ENCODE measurements at places on chromosomes 7 and 10. TPM values are rescaled to one million over a fixed set of nuclear protein-coding genes. Genes with fewer than 3 reads are reported as not detected.

DNA sequence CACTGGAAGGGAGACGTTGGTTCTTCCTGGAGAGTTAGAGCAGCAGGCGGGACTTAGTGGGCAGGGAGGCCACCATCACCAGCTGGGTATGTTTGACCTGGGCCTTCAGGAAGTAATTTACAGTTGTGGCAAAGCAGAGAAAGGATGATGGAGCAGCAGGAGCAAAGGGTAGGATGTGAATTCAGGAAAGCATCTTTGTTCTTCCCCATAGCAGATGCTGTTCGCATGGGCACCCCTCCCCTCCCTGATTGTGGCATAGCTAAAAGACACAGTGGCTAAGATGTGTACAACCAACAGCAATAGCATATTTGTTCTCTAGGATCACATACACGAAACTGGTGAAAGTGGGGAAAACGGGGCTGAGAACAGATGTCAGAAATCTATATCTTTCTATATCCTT is 56.3 kb upstream of the ITPRID1 start:
- DNase-seq: no peak

DNA sequence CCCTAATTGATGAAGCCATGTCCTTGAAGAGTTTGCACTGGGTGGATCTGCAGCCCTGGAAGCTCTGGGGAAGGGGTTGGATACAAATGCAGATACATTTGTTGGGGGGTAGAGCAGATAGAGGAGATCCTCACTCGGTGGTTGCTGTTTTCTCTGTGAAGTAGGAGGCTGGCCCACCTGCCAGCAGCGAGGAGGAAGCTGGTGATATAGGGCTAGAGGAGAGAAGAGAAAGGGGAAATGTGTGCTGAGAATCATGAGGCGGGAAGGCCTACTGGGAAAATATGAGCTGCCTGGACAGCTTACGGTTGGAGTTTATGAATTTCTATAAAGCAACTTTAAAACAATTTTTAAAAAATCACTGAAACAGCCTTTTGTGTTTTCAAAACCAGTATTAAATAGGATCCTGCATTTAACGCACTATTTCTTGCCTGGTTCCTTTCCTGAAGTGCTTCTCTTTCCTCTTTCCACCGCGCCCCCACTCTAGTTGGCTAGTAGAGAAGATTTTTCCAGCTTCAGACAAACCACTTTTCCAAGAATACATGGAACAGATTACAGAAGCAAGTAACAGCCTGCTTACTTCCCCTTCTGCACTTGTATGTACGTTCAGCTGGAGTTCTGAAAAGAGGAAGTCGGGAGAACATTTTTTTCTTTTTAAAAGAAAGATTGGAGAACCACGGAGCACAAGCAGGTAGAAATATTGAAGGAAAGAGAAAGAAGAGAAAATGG is 100.6 kb upstream of the GLCCI1 start:
- DNase-seq: no peak

DNA sequence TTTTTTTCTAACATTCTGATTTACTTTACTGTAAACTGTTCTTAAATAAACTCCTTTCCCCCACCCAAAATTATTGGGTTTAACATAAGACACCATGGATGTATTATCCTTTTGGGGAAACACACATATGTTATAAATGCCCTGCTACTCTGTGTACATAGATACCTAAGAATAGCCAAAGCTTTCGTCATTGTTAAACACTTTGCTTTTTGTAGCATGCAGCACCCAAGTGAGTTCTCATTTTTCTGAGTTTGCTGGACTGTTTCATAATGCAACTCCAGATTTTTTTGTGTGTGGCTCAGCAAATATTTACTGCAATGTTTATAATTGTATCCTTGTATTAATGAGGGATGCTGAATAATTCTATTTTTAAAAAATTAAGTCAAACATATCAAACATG is 86.9 kb downstream of the VTI1A start:
- DNase-seq: no peak

- no peak for DNase-seq
Measured at GRCh38 chr7:132317701-132318351, 258.4 kb downstream of the PLXNA4 start.

GRCh38 chr7:128217967-128218652 is 23.0 kb upstream of the LEP start:
- DNase-seq: no peak

GRCh38 chr7:143480501-143480900 is 2.8 kb downstream of the TAS2R41 start:
- no peak for DNase-seq

The AOAH gene
- 2.6 TPM for total RNA-seq

The CPN1 gene
- not detected for total RNA-seq

DNA sequence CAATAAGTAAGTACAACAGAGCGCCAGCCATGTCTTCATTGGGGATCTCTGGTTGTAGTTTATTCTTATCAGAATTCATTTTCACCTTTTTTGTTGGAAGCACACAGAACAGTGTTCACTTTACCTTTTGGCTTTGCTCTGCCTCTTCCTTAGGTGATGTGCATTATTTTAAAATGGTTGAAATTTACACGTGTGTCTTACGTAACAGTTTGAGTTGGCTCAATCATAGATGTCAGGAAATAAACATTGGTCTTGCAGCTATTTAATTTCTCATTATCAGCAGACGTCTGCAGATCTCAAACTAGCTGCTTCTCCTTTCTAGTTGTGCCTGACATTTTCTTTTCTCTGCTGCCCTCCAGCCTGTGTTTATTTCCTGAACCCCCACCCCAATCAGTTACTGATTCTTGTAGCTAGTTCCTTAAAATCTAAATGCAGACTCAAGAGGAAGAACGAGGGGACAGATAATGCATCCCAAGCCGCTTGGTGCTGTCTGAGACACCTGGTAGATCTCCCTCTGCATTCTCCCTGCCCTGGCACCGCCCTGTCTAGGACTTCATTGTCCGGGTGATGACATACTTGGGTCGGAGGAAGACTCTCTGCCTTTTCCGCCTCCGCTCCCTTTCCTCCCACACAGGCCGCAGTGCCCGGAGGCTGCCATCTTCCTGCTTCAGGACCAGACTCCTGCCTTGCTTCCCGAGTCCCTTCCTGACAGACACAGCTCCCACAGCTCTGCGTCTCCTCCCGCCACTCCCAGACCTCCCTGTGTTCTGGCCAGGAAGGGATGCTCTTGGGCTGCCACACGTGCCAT is 108.2 kb downstream of the ANKRD61 start:
- DNase-seq: no peak

The AFAP1L2 gene
- 1.7 TPM for total RNA-seq

DNA sequence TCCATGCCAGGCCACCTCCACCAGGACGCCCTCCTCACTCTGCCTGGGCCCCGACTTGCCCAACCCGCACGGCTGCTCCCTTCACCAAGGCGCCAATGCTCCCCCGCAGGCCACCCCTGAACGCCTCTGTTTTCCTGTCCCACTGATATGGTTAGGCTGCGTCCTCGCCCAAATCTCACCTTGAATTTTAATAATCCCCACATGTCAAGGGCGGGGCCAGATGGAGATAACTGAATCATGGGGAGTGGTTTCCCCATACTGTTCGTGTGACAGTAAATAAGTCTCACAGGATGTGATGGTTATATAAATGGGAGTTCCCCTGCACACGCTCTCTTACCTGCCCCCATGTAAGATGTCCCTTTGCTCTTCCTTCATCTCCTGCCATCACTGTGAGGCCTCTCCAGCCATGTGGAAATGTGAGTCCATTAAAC is 29.8 kb downstream of the RSU1 start:
- no peak for DNase-seq

The ECHDC3 gene
- not detected for total RNA-seq

GRCh38 chr10:34002896-34003295 is 668.4 kb upstream of the NRP1 start:
- no peak for DNase-seq
